ENCODE measurements at places on chromosomes 2 and 18. TPM values are rescaled to one million over a fixed set of nuclear protein-coding genes. Genes with fewer than 3 reads are reported as not detected.
A peak's percentile ranks its signal among the peaks of the same experiment; 100 is the strongest.

The SLC40A1 gene
- 0.13 TPM for total RNA-seq

The COBLL1 gene
- 0.89 TPM for total RNA-seq

GRCh38 chr2:120845277-120845676 is 109.6 kb downstream of the GLI2 start:
- peak; percentile 31 for DNase-seq

DNA sequence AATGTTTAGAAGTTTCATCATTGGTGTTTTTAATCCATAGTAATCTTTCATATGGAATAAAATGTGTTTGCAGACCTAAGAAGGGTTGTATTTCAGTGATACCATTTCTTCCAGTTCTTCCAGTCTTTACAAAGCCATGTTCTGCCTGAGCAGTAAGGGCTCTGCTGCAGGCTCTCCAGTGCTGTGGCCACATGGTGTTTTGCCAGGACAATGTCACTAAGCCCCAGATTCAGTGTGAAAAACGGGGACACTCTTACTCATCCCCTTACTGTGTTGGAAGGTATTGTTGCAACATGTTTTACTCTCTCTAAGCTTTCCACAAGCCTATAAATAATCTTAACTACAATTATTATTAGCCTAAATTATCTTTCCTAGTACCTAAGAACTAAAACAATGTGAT is 481.4 kb upstream of the CDH7 start:
- DNase-seq, result no peak

DNA sequence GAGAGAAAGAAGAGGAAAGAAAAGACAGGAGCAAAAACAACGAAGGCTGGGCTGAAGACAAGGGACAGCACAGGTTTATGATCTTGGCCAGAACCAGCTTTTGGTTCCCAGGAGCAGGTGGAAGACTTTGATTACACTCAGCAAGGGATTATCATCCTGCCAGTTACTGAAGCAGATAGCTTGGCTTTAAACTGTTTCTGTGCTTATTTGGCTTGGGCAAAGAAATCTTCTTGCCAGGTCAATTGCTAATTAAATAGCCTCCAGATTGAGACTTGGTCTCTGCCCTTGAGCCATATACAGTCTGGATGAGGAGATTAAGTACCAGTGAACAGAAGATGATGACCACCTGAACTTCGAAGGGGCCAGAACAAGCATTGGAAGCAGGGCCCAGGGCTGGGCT is 22.3 kb upstream of the GRP start:
- no peak for DNase-seq
